ENCODE measurements at places on chromosomes 7 and 10. TPM values are rescaled to one million over a fixed set of nuclear protein-coding genes. Genes with fewer than 3 reads are reported as not detected.

Gene GDI2
- polyA plus RNA-seq: 212 TPM

Gene FAM180A
- polyA plus RNA-seq: not detected

Gene SPDYE1
- polyA plus RNA-seq: 2.3 TPM

DNA sequence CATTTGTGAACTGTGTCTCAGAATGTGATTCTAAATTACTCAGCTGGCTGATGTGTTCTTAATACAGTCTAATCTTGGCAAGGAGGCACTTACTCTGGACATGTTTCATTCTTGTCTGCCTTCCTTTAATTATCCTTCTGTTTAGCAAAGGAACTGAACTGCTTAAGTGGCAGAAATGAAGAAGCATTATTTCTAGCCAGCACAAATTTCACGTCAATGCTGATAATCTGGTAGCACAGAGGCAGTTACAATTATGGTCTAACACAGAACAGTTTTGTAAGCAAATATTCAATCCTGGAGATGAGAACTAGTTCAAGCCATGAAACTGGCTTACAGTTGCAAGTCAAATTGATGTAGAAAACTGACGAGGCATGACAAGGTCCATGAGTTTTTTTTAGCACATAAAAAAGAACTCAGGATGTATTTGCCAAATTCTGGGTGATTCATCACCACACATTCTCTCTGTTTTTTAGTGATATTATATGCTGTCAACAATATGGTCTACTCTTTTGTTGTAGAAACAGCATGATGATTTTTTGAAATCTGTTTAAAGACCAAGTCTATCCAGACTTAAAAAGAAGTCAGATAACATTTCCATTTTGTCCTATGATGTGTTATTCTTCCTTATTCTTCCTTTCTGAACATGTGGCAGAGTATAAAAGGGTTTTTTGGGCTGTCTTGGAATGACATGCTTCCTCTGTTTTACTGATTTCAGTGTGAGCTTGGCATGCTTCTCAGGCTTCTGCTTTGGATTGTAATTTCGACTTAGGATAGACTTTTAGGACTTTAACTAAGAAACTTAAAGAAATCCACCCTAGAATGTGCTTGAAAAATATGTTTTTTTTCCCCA, 154.8 kb downstream of the DNAJB9 start:
- DNase-seq: peak; percentile 20

DNA sequence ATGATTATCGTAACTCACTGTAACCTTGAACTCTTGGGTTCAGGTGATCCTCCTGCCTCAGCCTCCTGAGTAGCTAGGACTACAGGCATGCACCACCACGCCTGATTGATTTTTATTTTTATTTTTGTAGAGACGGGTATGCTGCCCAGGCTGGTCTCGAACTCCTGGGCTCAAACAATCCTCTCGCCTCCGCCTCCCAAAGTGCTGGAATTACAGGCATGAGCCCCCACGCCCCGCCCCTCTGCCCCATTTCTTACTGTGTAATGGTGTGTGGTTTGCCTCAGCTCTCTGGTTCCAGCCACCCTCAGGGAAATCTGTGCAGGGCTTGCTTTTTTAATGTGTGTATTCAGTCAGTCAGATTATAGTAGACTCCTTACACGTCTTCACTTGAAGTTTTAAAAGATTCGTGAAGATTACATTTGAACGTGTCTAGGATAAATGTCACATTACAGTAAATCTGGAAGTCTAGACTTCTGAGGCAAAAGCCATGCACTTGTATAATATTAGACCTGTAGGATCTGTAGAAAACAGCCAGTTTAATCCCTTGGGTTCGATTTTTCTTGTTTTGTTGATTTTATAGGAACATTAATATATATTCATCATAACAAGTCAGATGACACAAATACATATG, 276.2 kb downstream of the CAMK1D start:
- no peak for DNase-seq

GRCh38 chr7:51288896-51289622, 27.6 kb downstream of the COBL start:
- DNase-seq: no peak

DNA sequence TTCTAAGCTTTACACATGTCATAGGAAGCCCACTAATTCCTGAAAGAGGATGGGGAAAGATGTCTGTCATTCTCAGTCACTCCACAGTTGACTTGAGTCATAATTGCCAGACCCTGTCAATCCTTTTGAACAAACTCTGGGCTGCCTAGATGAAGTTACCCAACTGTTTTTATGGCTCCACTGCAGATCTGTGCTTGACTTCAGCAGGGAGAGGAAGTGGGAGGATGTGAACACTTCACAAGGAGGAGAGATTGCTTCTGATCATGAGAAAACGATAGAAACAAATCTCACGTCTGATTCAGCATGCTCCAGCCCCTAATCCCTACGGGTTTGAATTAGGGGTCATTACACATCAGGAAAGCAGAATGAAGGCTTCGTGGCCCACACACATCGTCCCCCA, 596.6 kb upstream of the CELF2 start:
- no peak for DNase-seq

DNA sequence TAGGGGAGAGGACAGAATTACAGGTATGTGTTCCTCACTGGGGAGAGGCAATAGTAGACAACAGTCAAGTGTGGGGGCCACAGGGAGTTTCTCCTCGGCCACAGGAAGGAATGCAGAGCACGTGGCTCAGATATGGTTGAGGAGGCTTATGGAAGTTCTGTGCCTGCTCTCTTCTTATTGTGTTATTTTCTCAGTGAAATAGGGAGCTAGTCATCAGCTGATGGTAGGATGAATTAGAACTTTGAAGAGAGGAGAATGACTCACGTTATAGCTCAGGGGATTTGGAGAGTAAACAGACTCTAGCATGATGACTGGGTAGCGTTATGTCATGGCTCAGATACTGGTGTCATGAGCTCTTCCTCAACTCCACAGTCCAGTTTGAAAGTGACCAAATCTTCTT, 308.3 kb upstream of the IGFBP3 start:
- no peak for DNase-seq

DNA sequence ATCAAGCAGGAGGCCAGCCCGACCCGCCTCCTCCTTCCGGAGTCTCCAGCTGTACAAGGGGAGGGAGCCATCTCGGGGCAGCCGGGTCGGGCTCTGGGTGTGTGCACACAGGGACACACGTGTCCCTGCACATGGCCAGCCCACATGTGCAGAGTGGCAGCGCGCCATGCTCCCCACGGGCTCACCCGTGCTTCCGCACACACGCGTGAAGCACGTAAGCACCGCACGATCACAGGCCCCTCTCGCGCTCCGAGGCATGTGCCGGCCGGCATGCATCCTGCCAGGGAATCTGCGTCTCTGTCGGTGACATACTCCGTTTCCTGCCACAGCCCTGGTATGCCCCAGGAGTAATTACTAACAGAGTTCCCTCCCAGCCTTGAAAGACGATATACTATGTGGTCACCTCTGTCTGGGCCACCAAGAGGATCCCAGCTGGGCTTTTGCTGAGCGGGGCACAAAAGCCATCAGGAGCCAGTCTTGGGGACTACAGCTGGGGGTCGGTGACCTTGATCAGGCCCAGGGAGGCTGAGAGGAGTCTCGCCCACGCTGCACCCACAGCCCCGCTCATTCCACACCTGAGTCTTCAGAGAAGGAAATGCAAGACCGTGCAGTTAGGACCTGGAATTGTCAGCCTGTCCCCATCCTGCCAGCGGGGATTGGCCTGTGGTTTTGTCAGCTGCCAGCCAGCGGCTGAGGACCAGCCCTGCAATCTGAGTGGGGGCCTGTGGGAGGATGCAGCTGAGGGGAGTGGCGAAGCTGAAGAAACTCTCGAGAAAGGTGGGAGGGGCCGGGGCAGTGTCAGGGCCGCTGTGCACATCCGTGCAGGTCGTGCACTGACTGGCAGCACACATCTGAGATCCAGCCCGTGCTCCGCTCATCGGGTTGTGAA, 11.0 kb upstream of the LFNG start:
- peak; percentile 68 for DNase-seq

GRCh38 chr7:47477191-47478016, 104.5 kb downstream of the TNS3 start:
- no peak for DNase-seq

All from hindlimb muscle (tissue), 1 donor.